Esophagus squamous epithelium (tissue), 5 donors: ENCODE measurements at places on chromosomes 4 and X.

- no peak for DNase-seq
These were observed 75.9 kb downstream of the SLC9A7 start for GRCh38 chrX:46683048-46683447.

DNA sequence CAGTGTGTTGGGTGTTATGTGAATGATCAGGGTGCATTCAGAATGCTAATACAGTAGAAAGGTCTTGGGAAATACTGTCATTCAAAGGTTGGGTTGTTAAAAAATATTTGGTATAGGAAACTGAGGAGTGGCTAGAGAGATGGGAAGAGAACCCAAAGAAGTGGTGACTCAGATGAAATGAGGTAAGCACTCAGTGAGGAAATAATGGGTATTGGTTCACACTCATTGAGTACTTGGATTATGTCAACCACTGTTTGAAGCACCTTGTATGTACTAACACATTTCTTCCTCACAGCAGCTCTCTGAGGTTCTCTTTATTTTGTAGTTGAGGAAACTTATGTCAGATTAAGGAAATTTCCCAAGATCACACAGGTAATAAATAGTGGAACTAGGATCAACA lies 40.8 kb upstream of the NUDT6 start:
- DNase-seq, result no peak

GRCh38 chr4:108384544-108384943 lies 215.8 kb upstream of the LEF1 start:
- DNase-seq, result no peak

DNA sequence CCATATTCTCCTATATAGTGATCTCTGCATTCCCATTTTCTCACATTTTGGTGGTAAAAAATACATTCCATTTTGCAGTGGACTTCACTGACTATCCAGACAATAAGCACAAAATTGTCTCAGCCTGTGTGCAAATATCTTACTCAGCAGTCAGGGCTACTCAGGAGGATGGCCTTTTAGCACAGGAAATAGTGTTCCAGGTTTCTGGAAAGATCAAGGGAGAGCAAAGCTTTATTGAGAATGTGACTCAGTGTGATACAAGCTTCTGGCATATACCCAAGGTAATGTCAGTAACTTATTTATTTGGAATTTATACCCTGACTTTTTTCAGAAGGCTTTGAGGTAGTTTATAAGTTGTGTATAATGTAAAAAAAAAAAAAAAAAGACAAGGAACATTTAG lies 233.4 kb downstream of the TEX13A start:
- DNase-seq, result no peak

DNA sequence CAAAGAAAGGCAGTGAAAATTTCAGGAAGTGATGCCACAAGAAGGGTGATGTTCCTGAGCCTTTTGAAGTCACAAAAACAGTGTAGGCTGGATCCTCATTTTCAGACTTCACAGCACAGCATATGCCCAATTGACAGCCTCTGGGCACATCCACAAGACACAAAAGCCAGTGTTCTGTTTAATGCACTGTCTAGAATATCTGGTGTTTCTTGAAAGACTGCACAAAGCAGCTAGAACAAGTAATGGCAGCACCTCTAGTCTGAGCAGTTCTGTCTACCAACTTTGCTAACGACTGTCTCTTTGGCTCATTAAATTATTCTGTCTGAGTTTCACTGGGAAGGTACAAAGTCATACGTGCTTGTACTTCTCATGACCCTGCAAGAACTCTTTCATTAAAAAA lies 417.1 kb upstream of the GALNT7 start:
- DNase-seq, result no peak
